CD4-positive, alpha-beta T cell treated with Interleukin-15 for 4 hours (primary cell): ENCODE measurements at places on chromosomes 4 and X.

DNA sequence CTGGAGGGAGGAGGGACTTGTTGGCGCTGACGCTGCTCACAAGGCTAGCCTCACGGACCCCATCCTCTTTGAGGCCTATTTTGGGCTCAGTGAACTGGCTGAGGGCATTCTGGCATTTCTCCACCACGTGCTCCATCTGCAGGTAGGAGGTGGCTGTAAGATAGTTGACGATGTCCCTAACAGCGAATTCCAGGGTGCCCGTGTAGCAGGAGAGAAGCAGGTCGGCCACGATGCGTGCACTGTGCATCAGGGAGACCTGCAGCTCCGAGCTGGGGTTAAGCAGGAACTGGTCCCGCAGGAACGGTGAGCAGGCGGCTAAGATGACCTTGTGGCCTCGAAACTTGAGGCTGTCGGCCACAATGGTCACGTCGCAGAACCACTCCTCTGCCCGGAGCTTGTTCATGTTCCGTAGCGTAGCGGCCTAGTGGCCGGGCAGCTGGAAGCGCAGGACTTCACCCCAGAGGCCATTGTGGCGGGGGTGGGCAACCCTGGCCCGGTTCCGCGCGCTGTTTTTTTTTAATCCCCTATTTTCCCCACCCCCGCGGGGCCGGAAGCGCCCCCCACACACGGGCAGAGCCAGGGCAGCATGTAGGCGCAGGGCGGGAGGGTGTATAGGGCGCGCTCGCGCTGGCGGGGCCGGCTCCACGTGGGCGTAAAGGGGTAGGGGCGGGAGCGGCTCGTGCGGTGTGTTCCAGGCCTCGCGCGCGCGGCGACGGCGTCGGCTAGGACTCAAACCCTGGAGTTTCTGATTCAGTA lies 73.2 kb downstream of the UBE2K start:
- DNase-seq: no peak

GRCh38 chr4:185127021-185127925 lies 15.8 kb upstream of the SLC25A4 start:
- DNase-seq: no peak

- DNase-seq: no peak
These were observed 339.2 kb downstream of the DCAF12L2 start for GRCh38 chrX:125826774-125827451.

- DNase-seq: no peak
These were observed 45.5 kb upstream of the RBM47 start for GRCh38 chr4:40675166-40675565.

DNA sequence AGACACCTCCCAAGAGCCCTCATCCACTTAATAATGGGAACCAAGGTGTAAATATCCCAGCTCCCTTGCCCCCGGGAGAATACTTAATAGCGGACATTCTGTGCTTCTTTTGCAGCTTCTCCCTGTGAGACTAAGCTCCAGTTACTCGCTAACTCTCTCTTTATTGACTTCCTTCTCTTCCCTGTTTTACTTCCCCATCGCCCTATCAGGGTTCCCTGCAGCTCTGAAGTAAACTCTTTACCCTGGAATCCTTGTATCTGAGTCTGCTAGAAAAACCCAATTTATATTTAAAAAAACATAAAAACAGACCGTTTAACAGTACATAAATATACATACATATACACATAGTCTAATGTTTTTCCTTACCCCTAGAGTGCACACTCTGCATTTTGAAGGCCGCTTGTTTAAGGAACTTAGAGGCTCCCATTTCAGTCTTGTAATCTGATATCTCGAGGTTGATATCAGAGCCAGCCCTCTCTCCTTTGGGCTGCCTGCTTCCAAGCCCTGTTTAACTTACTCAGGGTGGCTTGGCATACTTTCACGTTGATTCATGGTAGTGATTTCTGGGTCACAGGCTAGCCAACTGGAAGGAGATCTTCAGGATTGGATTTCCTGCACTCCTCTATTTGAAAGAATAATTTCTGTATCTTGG lies 177.4 kb upstream of the SCML1 start:
- no peak for DNase-seq

GRCh38 chr4:373062-373839 lies 35.6 kb downstream of the ZNF141 start:
- DNase-seq: no peak

- DNase-seq: no peak
These were observed 3.7 kb downstream of the RS1 start for GRCh38 chrX:18668071-18668835.
